Activated T-cell treated with anti-CD3 and anti-CD28 coated beads, Interleukin-2, amount 50 U/mL, for 72 hours (primary cell): ENCODE measurements at places on chromosomes 11 and 22. TPM values are rescaled to one million over a fixed set of nuclear protein-coding genes. Genes with fewer than 3 reads are reported as not detected.
A peak's percentile ranks its signal among the peaks of the same experiment; 100 is the strongest.

Gene SLC3A2
- 898 TPM for total RNA-seq

Gene GPR137
- total RNA-seq, result 67.4 TPM

Gene KIAA1671
- 10.8 TPM for total RNA-seq

Gene ALDH3B1
- 0.16 TPM for total RNA-seq

Gene FOLR1
- not detected for total RNA-seq

Gene ZDHHC24
- total RNA-seq, result 19.8 TPM

Gene USP47
- 75.8 TPM for total RNA-seq

Gene LRRC75B
- total RNA-seq, result 1.2 TPM

Gene SCGB1A1
- total RNA-seq, result not detected

DNA sequence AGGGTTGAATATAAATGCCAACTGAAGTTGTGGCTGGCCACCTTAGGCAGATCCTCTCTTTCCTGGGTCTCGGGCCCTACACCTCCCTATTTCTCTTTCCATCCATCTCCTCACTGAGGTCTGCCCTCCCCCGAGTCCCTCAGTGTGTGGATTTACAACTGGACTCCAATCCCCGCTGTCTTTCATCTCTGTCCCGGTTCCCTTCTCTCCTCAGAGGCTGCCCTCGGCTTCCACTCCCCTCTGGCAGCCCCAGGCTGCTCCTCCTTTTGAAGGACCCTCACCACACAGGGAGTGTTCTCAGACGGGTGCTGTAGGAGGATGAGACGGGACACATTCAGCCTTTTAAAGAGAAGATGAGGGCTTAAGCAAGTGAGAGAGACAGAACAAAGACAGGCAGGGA, 167.1 kb downstream of the ST3GAL4 start:
- no peak overlapping the region for H3K27ac ChIP-seq
- no peaks in the 10 kb centered on the region for H3K27me3 ChIP-seq
- H3K4me3 ChIP-seq, result no peak overlapping the region
- H3K4me1 ChIP-seq, result no peaks in the 10 kb centered on the region

GRCh38 chr11:73931039-73931645, 19.7 kb upstream of the DNAJB13 start:
- DNase-seq, result peak; percentile 22
- H3K27me3 ChIP-seq, result no peaks in the 10 kb centered on the region
- no peak overlapping the region for H3K27ac ChIP-seq

DNA sequence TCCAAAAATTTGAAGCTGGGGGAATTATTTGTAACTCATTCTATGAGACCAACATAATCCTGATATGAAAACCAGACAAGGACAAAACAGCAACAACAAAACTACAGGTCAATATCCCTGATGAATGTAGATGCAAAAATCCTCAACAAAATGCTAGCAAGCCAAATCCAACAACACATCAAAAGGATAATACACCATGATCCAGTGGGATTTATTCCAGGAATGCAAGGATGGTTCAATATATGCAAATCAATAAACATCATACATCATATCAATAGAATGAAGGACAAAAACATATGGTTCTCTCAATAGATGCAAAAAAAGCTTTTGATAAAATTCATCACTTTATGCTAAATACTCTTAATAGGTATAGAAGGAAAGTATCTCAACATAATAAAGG, 19.4 kb upstream of the USP2 start:
- DNase-seq, result no peak
- H3K4me3 ChIP-seq, result no peak overlapping the region
- peaks cover 19% of the 10 kb centered on the region for H3K27me3 ChIP-seq
- no peaks in the 10 kb centered on the region for H3K4me1 ChIP-seq
- no peak overlapping the region for H3K27ac ChIP-seq
- H3K36me3 ChIP-seq, result peaks cover 13% of the 10 kb centered on the region

DNA sequence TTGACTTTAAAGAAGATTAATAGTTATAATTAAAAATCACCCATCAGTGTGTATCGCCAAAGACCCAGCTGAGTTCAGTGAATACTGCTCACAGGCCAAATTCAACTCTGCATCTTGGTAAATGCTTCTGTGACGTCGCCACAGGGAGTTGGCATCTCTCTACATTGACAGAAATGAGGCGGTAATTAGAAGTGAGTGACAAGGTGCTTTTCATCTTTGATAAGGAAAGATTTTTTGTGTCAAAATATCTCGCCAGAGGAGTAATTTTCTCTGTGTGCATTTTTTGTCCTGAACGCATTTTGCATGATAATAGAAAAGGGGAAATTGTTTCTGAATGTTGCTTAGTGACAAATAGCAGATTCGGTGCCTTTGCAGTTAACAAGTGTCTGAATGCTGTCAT, 345.8 kb downstream of the CNTN5 start:
- no peak overlapping the region for H3K4me3 ChIP-seq
- H3K27ac ChIP-seq, result no peak overlapping the region
- no peaks in the 10 kb centered on the region for H3K36me3 ChIP-seq
- no peak for DNase-seq
- no peaks in the 10 kb centered on the region for H3K4me1 ChIP-seq

DNA sequence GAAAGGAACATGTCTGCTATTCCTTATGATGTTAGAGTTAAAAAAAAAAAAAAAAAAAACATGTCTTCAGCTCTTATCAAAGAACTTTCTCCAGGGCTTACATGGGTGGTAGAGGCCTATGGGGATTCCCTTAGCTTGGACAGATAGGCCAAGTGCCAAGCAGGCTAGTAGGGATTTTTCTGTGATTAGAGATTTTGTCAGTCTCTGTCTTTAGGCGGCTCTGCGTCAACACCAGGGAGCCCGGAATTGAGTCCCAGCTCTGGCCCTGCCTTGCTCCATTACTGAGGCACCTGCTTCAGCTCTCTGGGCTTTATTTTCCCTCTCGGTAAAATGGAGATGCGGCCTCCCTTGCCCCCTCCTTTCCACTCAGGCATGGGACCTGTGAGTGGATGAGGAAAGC, 13.1 kb downstream of the CRY2 start:
- peaks cover 4% of the 10 kb centered on the region for H3K36me3 ChIP-seq
- H3K27me3 ChIP-seq, result no peaks in the 10 kb centered on the region
- no peak overlapping the region for H3K4me3 ChIP-seq
- DNase-seq, result no peak
- H3K27ac ChIP-seq, result no peak overlapping the region
- no peaks in the 10 kb centered on the region for H3K4me1 ChIP-seq

GRCh38 chr11:68741463-68741862, 9.9 kb downstream of the TESMIN start:
- H3K27ac ChIP-seq, result no peak overlapping the region
- no peaks in the 10 kb centered on the region for H3K36me3 ChIP-seq
- H3K27me3 ChIP-seq, result no peaks in the 10 kb centered on the region

- no peak overlapping the region for H3K27ac ChIP-seq
- no peak overlapping the region for H3K4me3 ChIP-seq
- no peaks in the 10 kb centered on the region for H3K36me3 ChIP-seq
Measured at GRCh38 chr11:8566613-8567210, 27.3 kb downstream of the STK33 start.

GRCh38 chr22:22121445-22121844, 123.1 kb upstream of the VPREB1 start:
- H3K36me3 ChIP-seq, result no peaks in the 10 kb centered on the region
- H3K27ac ChIP-seq, result no peak overlapping the region
- no peak overlapping the region for H3K4me3 ChIP-seq
- peaks cover 8% of the 10 kb centered on the region for H3K4me1 ChIP-seq
- H3K27me3 ChIP-seq, result peaks cover 31% of the 10 kb centered on the region
- no peak for DNase-seq

- no peak overlapping the region for H3K4me3 ChIP-seq
- DNase-seq, result no peak
Measured at GRCh38 chr22:49569286-49570031, 258.2 kb downstream of the BRD1 start.

- H3K4me1 ChIP-seq, result no peaks in the 10 kb centered on the region
- H3K4me3 ChIP-seq, result no peak overlapping the region
- no peaks in the 10 kb centered on the region for H3K27me3 ChIP-seq
- no peak for DNase-seq
- H3K27ac ChIP-seq, result no peak overlapping the region
Measured at GRCh38 chr11:48538991-48539390, 50.4 kb downstream of the OR4A47 start.

GRCh38 chr11:69284081-69284511, 9.9 kb upstream of the MYEOV start:
- no peaks in the 10 kb centered on the region for H3K27me3 ChIP-seq
- no peaks in the 10 kb centered on the region for H3K36me3 ChIP-seq
- DNase-seq, result no peak
- H3K4me3 ChIP-seq, result no peak overlapping the region

GRCh38 chr11:13000721-13001120, 8.4 kb upstream of the RASSF10 start:
- peaks cover 40% of the 10 kb centered on the region for H3K27me3 ChIP-seq
- no peak for DNase-seq

- no peak for DNase-seq
- H3K4me1 ChIP-seq, result peaks cover 11% of the 10 kb centered on the region
- no peaks in the 10 kb centered on the region for H3K27me3 ChIP-seq
- peaks cover 11% of the 10 kb centered on the region for H3K36me3 ChIP-seq
Measured at GRCh38 chr22:23823331-23823791, 15.4 kb downstream of the DERL3 start.

GRCh38 chr22:37370306-37370979, 56.8 kb downstream of the ELFN2 start:
- H3K27me3 ChIP-seq, result no peaks in the 10 kb centered on the region
- H3K4me3 ChIP-seq, result no peak overlapping the region
- H3K36me3 ChIP-seq, result no peaks in the 10 kb centered on the region
- H3K4me1 ChIP-seq, result no peaks in the 10 kb centered on the region
- no peak for DNase-seq
- no peak overlapping the region for H3K27ac ChIP-seq

DNA sequence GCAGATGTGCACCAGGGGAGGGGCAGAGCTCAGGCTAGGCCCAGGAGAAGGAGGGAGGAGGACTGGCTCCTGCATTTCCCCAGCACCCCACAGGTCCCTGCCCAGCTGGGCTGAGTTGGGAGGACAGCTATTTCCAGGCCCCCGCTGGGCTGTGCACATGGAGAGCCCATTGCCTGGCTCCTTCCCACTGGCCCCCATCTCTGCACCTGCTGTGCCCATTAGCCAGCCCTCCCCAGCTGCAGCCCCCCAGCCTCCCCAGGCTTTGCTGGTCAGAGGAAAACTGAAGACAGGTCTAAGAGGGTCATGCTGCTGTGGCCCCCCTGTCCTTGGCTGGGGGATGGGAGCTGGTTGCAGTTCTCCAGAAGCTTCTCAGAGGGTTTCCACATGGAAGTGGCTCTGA, 81.8 kb upstream of the SHANK2 start:
- H3K27ac ChIP-seq, result no peak overlapping the region
- no peak for DNase-seq
- no peaks in the 10 kb centered on the region for H3K36me3 ChIP-seq
- no peak overlapping the region for H3K4me3 ChIP-seq
- H3K27me3 ChIP-seq, result peaks cover 6% of the 10 kb centered on the region

GRCh38 chr11:95296621-95297025, 65.6 kb upstream of the SESN3 start:
- no peak overlapping the region for H3K27ac ChIP-seq
- no peak overlapping the region for H3K4me3 ChIP-seq
- H3K36me3 ChIP-seq, result no peaks in the 10 kb centered on the region
- H3K4me1 ChIP-seq, result peaks cover 30% of the 10 kb centered on the region
- no peaks in the 10 kb centered on the region for H3K27me3 ChIP-seq

- H3K27ac ChIP-seq, result no peak overlapping the region
- no peak for DNase-seq
- H3K36me3 ChIP-seq, result peaks cover 15% of the 10 kb centered on the region
- no peaks in the 10 kb centered on the region for H3K4me1 ChIP-seq
- no peak overlapping the region for H3K4me3 ChIP-seq
Measured at GRCh38 chr11:32931606-32932005, 39.0 kb downstream of the QSER1 start.
